ENCODE measurements at places on chromosomes 12 and 14.

GRCh38 chr14:57314396-57315089 lies 45.8 kb downstream of the AP5M1 start:
- no peak for DNase-seq

DNA sequence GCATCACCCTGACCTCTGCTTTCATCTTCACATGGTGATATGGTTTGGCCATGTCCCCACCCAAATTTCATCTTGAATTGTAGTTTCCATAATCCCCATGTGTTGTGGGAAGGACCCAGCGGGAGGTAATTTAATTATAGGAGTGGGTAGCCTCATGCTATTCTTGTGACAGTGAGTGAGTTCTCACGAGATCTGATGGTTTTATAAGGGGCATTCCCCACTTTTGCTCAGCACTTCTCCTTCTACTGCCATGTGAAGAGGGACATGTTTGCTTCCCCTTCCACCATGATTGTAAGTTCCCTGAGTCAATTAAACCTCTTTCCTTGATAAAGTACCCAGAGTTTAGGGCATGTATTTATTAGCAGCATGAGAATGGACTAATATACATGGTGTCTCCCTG lies 38.2 kb downstream of the TMBIM6 start:
- DNase-seq: peak; percentile 71

- DNase-seq: peak; percentile 98
These were observed 32.6 kb upstream of the CD9 start for GRCh38 chr12:6167327-6168280.

- no peak for DNase-seq
These were observed 2.4 kb downstream of the RNASE8 start for GRCh38 chr14:21059842-21060613.

- DNase-seq: no peak
These were observed 7.4 kb upstream of the TMEM132C start for GRCh38 chr12:128259556-128260070.

DNA sequence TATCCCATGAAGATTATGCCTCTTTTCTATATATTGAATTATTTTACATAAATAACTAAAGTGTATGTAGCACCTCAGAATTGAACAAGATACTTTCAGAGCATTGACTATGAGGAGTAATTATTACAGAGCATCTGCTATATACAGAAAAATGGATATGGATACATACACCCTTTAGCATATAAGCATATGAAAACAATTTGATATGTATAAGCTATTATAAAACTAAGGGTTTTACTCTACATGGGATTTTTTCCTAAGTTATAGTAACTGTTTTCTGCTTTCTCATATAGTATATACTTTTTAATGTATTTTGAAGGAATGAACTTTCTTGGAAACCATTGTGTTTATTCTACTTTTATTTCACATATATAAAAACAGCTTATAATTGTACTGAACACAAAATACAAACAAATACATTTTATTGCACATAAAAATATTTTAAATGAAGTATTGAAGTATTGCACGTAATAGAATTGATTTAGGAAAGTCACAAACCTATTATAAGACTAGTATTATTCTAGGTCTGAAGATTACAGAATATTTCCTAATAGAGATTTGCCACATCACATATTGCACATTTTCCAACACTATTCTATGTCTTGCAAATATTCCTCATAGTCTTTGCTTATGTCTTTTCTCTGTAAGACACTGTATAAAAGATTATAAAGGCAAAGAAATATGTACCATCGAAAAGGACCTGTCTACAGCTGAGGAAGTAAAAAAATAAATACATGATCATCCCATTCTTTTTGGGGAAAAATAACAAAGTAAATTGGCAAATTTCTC lies 8.4 kb downstream of the CD69 start:
- DNase-seq: no peak
